NCI-H1048 (cell line): ENCODE measurements at places on chromosomes 5 and 9.

GRCh38 chr5:92917044-92917443 is 664.0 kb downstream of the NR2F1-AS1 start:
- no peak for DNase-seq

GRCh38 chr5:148482196-148482595 is 98.4 kb downstream of the FBXO38 start:
- DNase-seq: no peak

DNA sequence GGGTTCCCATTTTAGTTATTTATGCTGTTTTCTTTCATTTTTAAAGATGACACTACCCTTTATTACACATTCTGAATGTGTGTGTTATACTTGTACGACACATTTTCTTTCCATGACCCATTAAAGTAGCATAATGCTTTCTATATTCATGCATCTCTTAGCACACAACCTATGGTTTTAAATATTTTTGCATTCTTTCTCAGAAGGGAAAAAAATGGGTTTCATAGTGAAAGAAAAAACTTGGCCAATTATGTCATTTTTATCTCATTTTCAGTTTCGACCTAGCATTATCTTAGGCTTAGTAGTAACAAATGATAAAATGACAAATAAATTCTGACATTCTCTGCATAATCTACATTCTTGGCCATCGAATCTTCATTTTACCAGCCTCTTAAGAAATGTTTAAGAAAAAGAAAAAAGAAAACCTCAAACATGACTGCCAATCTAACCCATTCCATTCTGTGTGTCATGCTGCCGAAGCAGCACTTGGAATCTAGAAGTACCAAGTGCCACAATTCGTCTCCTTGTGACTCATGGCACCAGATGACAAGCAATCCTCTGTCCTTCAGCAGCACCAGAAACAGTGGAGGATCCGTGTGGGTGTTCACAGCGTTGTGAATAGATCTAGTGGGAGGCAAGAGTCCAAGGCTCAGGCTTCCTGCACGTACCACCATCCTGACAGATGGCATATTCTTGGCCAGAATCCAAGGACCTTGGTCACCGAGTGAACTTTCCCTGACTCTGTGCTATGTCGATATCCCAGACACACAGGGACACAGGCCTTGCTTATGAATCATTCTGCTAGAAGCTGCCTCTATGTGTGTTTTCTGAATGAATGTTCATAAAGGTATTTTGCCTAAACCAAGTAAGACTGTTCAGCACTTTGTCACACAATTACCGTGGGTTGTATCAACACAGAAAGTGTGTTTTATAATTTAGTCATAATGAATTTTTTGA is 502.7 kb downstream of the NR2F1-AS1 start:
- no peak for DNase-seq

DNA sequence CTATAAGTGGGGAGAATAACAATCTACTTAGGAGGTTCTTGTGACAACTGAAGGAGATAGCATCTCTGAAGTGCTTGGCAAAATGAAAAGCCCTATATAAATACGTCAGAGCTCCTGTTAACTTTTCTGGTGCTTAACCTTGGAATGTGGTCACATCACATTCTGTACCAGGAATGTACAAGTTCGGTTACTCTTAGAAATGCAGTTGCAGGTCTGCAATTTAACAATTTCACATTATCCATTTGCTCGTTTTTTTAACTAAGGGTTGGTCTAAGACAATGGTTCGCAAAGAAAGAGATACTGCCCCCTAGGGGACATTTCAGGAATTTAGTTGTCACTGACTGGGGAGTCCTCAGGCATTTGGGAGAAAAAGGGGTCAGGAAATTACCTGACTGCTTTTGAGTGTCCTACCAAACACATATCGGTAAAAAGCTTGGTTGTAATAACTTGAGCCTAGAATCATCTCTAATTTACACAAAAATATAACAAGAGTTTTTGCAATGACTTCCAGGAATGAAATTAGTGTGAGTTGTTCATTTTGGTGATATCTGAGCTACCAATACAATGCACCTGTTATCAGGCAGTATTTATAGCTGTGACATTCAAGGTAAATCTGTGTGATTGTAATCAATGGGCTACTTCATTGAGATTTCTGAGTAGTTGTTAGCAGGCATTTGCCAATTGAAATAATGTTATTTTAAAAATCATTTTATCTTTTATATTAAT is 5.4 kb upstream of the HBEGF start:
- peak; percentile 10 for DNase-seq

- DNase-seq: no peak
These were observed 27.2 kb upstream of the ZNF608 start for GRCh38 chr5:124773315-124774311.

- no peak for DNase-seq
These were observed 3.0 kb downstream of the SPATA31E1 start for GRCh38 chr9:87885484-87886189.

DNA sequence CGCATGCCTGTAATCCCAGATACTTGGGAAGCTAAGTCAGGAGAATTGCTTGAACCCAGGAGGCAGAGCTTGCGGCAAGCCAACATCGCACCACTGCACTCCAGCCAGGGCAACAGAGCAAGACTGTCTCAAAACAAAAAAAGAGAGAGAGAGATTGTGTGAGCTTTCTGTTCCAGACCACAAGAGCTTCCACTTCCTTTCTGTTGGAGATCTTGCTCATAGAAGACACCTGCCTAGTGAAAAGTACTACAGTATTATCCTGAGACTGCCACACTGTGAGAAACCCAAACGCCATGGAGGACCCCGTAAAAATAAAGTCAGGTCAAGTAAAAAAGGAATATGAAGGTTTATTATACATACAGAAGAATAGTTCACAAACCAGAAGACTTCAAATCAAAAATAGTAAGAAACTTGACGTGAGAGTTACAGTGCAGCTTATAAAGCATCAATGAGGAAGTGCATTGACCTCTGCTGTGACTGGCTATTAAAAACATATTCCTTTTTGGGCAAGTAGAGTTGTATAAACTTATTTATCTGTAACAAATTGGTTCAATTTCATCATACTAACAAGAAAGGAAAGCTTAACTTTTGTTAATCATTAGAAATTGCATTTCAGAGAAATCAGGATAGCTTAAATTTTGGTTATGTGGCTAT is 4.3 kb upstream of the EMB start:
- DNase-seq: no peak

DNA sequence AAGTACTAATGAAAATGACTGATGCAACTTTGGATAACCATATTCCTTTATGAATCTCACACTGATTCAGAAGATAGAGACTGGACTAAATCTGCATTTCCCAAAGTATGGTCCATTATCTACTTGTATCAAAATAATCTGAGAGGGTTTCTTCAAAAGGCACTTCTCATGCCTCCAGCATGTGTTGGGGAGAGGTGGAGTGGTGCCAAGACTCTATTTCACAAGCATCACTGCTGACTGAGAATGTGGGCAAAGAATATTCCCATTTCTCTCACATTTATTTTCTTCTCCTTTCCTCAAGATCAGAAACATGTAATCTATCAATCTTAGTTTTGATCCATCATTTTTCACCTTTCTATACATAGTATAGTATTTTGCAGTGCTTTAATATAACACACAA is 135.4 kb downstream of the GABRB2 start:
- DNase-seq: no peak

- no peak for DNase-seq
These were observed 172.3 kb downstream of the GNA14 start for GRCh38 chr9:77475641-77476473.

GRCh38 chr9:112377087-112377486 is 2.8 kb upstream of the HSDL2 start:
- DNase-seq: no peak
